ENCODE measurements at places on chromosomes 1 and 21.
A peak's percentile ranks its signal among the peaks of the same experiment; 100 is the strongest.

DNA sequence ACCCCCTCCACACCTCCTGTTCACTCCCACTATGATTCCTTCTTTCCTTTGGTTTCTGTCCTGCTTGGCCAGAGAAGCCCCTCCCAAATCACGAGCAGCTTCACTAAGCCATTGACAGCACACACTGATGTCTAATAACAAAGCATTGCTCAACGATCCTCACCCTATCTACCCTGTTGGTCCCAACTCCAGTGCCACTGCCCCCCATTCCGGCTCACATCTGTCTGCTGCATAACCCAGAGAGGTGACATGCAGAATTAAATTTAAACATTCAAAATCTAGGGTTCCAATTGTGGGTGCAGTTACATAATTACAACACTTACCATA is 236.9 kb downstream of the TTLL7 start:
- H3K4me1 ChIP-seq = peaks cover 40% of the 10 kb centered on the region
- no peak for DNase-seq
- no peak overlapping the region for H3K4me3 ChIP-seq
- no peaks in the 10 kb centered on the region for H3K27me3 ChIP-seq

DNA sequence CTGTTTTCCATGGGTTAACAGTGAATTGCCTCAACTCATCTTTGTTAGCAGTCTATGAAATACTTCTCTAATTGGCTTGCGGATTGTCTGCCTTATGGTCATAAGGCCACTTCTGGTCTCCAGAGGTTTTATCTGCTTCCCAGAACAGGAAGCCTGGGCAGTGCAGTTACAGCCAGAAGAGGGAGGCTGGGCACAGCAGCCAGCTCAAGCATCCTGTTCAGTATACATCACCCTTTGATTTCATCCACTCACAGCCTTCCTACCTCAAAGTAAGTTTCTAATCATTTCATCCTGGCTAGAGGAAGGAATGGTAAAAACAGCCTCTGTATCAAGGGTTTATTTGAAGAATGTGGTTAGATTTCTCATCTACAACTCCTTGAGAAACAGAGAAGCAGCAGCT is 311.5 kb upstream of the DEPDC1 start:
- no peaks in the 10 kb centered on the region for H3K36me3 ChIP-seq
- no peak overlapping the region for H3K27ac ChIP-seq
- H3K4me3 ChIP-seq = no peak overlapping the region
- H3K27me3 ChIP-seq = no peaks in the 10 kb centered on the region
- no peak for DNase-seq

GRCh38 chr1:225427235-225428067 is at the start of gene LBR:
LBR (minus strand) TSS chr1:225428038; CDS start chr1:225424075, 3,963 bp downstream.
- H3K36me3 ChIP-seq = no peaks in the 10 kb centered on the region
- H3K27ac ChIP-seq = peak within 1 kb of the TSS; percentile 92
- H3K27me3 ChIP-seq = no peaks in the 10 kb centered on the region

GRCh38 chr1:156845055-156845952 is 13.6 kb downstream of the INSRR start:
- no peak overlapping the region for H3K4me3 ChIP-seq
- H3K36me3 ChIP-seq = no peaks in the 10 kb centered on the region
- H3K4me1 ChIP-seq = peaks cover 4% of the 10 kb centered on the region
- H3K27ac ChIP-seq = no peak overlapping the region
- no peaks in the 10 kb centered on the region for H3K27me3 ChIP-seq
- DNase-seq = no peak

DNA sequence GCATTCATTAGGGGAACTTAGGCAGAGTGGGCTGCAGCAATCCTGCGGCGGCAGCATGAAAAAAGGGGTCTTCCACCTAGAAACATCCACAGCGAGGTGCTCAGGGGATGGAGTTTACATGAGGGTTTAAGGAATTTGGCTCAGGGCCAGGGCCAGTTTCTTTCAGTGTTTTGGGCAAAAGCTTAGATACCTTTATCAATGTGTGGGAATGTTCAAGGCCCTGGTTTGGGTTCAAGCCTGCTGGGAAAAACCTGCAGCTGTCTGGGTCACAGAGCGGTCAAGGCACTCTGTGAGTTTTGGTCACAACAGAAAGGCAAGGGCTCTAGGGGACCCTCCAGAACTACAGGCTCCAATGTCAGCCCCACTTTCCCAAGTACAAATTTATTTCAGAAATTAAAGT is 230.3 kb downstream of the DISC1 start:
- peaks cover 14% of the 10 kb centered on the region for H3K4me1 ChIP-seq
- H3K27ac ChIP-seq = no peak overlapping the region

GRCh38 chr1:172278478-172278877 is 142.0 kb upstream of the C1orf105 start:
- no peaks in the 10 kb centered on the region for H3K36me3 ChIP-seq
- peaks cover 48% of the 10 kb centered on the region for H3K4me1 ChIP-seq
- no peak overlapping the region for H3K27ac ChIP-seq
- no peaks in the 10 kb centered on the region for H3K27me3 ChIP-seq

DNA sequence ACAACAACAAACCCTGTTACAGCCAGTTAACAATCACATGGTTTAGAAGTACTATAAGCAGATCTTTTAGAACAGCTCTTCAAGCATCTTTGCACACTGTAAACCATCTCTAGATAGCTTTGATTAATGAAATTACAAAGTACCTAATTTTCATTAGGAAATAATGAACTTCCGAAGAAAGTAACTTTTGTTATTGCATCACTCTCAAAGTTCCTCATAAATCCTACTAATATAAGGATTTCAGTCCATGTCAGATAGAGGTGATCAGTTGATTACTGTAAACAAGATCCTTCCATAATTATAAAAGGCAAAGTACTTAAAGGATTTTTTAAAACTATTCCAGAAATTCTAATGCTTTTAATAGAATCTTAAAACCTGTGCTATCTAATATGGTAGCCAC is 58.2 kb downstream of the FAF1 start:
- no peaks in the 10 kb centered on the region for H3K4me1 ChIP-seq
- H3K27ac ChIP-seq = no peak overlapping the region
- no peaks in the 10 kb centered on the region for H3K27me3 ChIP-seq
- H3K4me3 ChIP-seq = no peak overlapping the region
- DNase-seq = no peak
- H3K36me3 ChIP-seq = no peaks in the 10 kb centered on the region

DNA sequence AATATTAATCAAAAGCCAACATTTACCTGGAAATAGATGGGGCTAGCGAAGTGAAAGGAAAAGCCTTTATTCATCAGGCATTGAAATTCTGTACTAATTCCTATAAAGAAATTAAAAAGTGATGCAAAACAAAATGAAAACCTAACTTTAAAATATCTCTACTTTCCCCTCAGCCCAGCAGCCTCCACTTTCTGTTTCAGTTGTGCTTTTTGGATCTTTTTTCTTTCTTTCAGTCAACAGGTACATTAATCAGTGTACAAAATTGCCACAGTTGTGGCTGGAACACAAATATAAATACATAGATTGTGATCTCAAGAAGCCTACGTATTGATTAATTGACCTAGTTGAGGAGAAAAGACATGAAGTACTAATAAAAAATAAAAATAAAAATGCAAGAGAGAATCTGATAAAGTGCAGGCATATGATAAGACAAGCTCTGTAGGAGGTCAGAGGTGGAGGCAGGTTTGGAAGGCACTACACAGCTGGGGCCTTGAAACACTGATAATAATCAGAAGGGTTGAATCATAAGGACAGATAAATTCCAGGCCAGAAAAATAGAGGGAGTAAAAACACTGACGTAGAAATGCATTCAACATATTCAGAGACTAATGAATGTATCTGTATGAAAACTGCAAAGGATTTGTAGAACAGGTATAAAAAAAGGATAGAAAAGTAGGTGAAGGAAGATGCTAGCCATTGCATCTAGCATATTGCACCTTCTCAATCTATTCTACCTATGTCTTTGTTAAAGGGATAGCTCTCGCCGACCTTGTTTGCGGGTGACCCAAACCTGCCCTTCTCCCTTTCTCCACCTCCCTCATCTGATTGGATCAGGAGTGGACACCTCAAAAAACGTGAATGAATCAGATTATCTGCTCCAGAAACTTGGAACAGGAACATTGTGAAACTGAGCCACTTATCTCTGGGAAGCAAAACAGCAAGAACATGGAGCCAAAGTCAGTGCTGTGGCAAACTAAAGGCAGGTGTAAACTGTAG is 607.8 kb upstream of the ADGRL2 start:
- H3K36me3 ChIP-seq = no peaks in the 10 kb centered on the region
- H3K4me1 ChIP-seq = no peaks in the 10 kb centered on the region
- no peak for DNase-seq

All from body of pancreas (tissue), 4 donors.